ENCODE measurements at places on chromosomes 2 and 18.
A peak's percentile ranks its signal among the peaks of the same experiment; 100 is the strongest.

GRCh38 chr2:161422816-161423403, 6.8 kb downstream of the TBR1 start:
- no peak for DNase-seq

DNA sequence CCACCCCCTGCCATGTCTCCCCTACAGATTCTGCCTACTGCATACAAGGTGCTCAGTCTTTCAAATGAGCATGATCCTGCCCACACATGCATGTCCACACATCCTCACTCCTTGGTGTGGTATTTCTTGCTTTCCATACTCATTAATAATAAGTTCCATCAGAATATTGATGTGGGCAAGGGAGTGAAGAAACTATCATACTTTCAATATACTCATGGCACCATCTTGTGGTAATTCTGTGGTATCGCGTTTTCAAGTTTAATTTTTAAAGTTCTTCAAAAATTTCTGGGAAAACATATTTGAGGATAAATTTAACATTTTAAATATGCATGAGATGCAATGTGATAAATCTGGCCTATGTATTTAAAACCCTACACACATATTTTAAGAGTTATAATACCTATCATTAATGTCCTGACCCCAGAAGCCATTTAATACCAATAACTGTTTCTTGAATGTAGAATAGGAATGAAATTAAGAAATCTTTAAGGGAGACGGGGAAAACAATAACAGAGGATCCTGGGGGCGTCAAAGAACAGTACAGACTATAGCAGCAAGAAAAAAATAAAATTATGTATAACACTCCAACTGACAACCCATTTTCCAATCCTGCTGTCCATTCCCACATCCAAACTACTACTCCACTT, 110.1 kb downstream of the ZNF385B start:
- DNase-seq = no peak

- peak; percentile 53 for DNase-seq
Measured at GRCh38 chr2:152222975-152223637, 47.5 kb upstream of the STAM2 start.

GRCh38 chr2:131588152-131588873, 60.6 kb downstream of the CCDC74A start:
- DNase-seq = no peak

- DNase-seq = no peak
Measured at GRCh38 chr2:14932285-14932684, 299.8 kb downstream of the LRATD1 start.

- DNase-seq = no peak
Measured at GRCh38 chr2:53829273-53829979, 30.3 kb downstream of the GPR75 start.

- no peak for DNase-seq
Measured at GRCh38 chr2:156585457-156585856, 149.3 kb downstream of the GPD2 start.

GRCh38 chr2:64613276-64613675, 40.4 kb downstream of the SERTAD2 start:
- DNase-seq = no peak

- no peak for DNase-seq
Measured at GRCh38 chr2:149729586-149729985, 142.0 kb upstream of the MMADHC start.

Measured in AG09319 (cell line).